Epithelial cell of esophagus (primary cell): ENCODE measurements at places on chromosomes 2 and 18.
A peak's percentile ranks its signal among the peaks of the same experiment; 100 is the strongest.

GRCh38 chr18:54125429-54125828 lies 99.0 kb downstream of the MBD2 start:
- no peak for DNase-seq

DNA sequence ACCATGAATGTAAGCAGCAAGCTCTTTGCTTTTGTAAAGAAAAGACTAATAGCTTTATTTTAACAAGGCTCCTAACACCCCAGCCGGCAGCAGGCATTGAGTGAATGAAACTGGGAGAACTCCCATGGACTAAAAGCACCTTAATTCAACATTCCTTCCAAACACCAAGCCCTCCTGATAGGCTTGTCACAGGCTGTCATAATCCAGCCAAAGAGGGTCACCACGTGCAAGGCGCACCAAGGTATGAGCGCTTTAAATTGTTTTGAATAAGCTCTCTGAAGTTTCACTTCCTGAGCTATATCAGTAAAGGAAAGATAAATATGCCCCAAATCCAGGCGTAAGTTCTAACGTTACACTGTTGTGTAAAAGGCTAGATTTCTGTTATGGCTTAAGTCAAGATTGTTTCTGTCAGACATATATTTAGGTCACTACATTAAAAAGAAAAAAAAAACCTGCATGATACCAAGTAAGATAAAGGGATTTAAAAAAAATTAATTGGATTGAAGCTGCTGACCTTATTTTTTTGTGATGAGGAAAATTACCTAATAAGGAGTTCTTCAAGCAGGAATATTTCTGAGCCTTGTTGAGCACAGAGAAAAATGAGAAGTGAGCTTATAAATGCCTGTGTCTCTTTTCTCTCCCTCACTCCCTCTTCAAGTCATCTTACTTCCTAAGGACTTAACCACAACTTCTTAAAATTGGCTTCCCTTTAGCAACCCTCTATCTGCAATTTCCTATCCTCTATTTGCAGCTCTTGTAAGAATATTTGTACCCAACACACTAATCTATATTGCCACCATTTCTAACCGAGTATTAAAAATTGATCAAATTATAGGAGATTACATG lies 136.1 kb upstream of the NRP2 start:
- no peak for DNase-seq

DNA sequence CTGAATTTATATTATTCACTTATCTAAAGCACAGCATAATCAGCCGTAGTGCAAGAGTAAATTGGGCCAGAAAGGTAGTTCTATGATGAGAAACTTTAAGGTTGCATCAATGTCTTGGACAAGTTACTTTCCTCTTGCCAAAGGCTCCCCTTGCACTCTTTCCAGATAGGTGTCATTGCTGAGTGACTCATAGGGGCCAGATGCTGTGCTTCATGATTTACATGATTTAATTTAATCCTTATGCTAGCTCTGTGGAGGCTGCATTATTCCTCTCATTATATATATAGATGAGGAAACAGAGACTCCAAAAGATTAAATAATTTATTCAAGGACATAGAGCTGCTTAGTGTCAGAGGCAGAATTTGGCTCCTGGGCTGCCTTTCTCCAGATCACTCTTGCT lies 5.0 kb downstream of the CFAP221 start:
- DNase-seq: peak; percentile 55

GRCh38 chr18:23587220-23587642 lies 925 bp upstream of the NPC1 start:
- DNase-seq: no peak

GRCh38 chr2:24824966-24825882 lies 32.0 kb downstream of the CENPO start:
- DNase-seq: peak; percentile 21

DNA sequence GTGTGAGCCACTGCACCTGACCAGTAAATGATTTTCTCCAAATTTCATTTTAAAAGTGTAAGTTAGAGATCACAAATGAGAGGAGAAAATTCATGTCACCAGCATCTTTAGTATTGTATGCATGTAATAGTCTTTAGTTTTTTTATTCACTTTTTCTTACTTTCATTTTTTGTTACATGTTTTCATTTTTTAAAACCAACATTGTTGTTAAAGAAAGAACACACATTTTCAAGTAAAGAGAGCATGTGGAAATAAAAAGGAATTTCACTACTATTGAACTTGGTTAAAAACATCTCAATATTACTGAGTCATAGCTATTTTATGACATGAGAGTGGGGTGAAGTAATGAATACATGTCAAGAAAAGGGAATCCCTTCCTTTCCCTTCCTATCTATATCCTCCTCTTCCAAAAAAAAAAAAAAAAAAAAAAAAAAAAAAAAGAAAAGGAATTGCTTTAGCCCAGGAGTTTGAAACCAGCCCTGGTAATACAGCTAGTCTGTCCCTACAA lies 29.1 kb upstream of the PMAIP1 start:
- DNase-seq: no peak

GRCh38 chr18:55811925-55812324 lies 223.9 kb upstream of the TCF4 start:
- DNase-seq: no peak

DNA sequence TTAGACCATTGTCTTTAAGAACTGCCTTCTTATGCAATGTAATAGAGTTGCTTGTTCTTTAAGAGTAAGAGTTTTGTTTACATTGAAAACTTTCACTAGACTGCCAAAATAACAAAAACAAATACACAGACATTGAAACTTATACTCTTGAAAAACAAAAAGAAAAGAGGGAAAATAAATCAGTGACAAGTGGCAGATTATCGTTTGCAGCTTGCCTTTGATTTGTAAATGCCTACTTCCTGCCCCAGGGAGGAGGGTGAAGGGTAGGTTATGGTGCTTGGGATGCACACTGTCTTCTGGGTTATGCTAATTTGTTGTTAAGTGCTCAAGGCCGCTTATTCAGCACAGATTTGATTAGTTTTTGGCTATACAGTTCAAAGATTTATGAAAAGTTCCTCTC lies 198.7 kb downstream of the TGIF1 start:
- no peak for DNase-seq

- DNase-seq: peak; percentile 2
These were observed 60.1 kb upstream of the PAX3 start for GRCh38 chr2:222358876-222359275.

DNA sequence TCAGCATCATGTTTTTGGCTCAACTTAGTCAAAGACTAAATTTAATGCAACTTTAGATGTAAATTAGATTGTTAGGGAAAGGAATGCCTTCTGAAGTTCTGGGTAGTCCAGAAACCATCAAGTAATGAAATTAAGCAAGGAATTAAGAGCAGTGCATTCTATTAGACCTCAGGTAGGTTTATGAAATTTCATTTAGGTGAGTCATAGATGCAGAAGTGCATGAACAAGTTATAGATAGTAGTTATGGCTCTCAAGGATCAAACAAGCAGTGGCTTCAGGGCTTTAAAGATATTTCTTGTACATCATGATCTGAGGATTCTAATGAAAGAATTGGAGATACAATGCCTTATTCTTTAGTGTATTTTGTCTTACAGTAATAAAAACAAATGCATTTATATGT lies 25.4 kb upstream of the SPOPL start:
- peak; percentile 55 for DNase-seq

GRCh38 chr2:30417253-30417652 lies 29.8 kb upstream of the LCLAT1 start:
- peak; percentile 8 for DNase-seq

GRCh38 chr2:174436351-174436750 lies 40.8 kb downstream of the SCRN3 start:
- DNase-seq: peak; percentile 36

DNA sequence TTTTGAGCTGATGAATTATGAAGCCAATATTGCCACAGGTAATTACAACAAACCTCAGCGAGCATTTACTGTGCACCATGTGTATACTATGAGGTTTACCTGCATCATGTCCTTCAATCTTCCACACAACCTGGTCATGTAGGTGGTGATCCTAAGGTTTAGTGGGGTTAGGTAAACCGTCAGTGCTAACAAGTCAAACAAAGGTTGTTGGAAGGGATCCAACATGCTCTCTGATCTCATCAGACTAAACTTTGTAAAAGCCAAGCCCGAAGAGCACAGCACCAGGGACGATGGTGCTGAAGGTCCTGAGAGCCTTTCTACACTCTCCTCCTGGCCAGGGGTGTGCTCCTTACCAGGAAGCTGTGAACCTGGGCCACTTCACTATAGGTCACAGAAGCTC lies 29.4 kb downstream of the SH3YL1 start:
- DNase-seq: no peak

GRCh38 chr2:12896318-12896982 lies 179.7 kb downstream of the TRIB2 start:
- no peak for DNase-seq

DNA sequence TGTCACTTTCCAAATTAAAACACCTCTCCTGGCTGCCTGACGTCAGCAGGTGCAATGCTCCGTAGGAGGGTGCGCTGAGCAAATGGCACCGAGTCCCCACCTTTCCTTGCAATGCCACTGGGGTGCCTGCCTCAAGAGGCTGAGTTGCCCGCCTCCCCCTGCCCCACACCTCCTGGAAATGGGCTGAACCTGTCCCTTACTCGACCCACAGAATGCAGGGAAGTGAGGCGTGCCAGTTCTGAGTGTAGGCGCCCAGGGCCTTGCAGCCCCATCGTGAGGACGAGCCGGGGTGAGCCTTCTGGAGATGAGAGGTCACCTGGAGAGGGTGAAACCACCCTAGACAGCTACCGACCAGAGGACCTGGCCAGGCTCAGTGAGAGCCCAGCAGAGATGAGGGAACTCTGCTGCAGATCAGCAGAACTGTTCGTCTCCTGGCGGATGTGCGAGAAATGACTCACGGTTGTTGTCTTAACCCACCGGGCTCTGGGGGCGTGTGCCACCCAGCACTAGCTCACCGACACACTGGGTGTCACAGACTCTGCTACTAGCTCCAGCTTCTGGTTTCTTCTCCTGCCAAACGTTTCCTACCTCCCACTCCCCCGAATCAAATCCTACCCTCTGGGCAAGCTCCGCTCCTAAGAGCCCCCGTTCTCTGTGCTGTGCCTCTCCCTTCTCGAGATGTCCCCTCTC lies 168.7 kb upstream of the HDAC4 start:
- no peak for DNase-seq

DNA sequence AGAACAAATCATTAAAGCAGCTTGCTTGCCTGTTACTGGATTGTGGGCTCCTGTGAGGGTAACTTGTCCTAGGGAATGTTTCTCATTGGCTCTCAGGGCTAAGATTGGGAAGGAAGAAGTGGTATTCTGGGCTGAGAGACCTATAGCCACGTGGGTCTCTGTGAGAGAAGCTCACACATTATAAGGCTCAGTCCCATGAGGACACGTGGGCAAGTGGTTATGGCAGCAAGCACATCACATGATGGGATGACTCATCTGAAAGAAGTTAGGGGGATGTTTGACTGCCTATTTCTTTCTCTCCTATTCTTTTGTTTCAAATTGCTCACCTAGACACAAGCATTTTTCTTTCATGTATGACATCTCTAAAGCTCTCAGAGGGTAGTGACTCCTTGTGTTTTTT lies 418.0 kb upstream of the ST6GAL2 start:
- DNase-seq: no peak

- no peak for DNase-seq
These were observed 89.9 kb upstream of the RANBP2 start for GRCh38 chr2:108629417-108629816.

- DNase-seq: no peak
These were observed 17.3 kb upstream of the IMPA2 start for GRCh38 chr18:11963991-11964484.

- no peak for DNase-seq
These were observed 26.3 kb downstream of the FOSL2 start for GRCh38 chr2:28419003-28419402.

DNA sequence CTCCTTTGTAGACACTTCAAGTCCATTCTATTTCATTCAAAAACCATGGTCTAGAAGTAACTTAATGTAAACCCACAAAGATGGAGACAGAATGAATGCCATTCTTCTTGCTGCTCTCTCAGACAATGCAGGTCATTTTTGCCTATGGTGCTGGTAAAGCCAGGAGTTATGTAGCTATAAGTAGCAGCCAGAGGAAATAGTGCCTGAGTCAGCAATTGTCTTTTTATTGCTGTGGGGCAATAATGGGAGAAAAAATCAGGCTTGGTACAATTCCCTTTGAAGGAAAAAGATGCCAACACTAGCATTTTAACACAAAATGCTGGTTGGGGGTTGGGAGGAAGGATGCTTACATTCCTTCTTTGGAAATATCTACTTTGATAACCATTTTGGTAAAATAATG lies 43.5 kb downstream of the SCN1A start:
- no peak for DNase-seq

GRCh38 chr2:220789961-220790360 lies 782.1 kb downstream of the EPHA4 start:
- DNase-seq: peak; percentile 86

- DNase-seq: no peak
These were observed 1626.3 kb upstream of the CELF4 start for GRCh38 chr18:39191931-39192330.

GRCh38 chr2:108253106-108253505 lies 13.3 kb downstream of the SULT1C3 start:
- no peak for DNase-seq

GRCh38 chr2:219001577-219002394 lies 8.6 kb upstream of the CRYBA2 start:
- peak; percentile 83 for DNase-seq

DNA sequence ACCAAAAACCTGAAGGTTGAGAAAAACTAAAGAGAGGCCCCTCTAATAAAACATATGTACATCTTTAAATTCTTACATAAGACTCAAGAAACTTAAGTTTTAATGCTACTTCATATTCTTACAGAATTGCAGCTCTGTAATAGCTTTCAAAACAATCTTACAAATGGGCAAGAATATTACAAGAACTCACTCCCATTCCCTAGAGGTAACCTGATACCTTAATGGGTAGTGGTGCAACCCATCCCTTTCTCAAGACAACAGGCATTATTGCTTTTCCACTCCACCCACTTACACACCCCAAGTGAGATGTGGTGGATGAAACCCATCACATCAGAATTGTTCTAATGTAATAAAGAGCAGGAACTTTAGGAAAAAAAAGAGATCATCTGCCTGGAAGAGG lies 103.7 kb downstream of the RBMS1 start:
- peak; percentile 74 for DNase-seq

GRCh38 chr2:9430316-9431293 lies 7.2 kb downstream of the CPSF3 start:
- peak; percentile 28 for DNase-seq

DNA sequence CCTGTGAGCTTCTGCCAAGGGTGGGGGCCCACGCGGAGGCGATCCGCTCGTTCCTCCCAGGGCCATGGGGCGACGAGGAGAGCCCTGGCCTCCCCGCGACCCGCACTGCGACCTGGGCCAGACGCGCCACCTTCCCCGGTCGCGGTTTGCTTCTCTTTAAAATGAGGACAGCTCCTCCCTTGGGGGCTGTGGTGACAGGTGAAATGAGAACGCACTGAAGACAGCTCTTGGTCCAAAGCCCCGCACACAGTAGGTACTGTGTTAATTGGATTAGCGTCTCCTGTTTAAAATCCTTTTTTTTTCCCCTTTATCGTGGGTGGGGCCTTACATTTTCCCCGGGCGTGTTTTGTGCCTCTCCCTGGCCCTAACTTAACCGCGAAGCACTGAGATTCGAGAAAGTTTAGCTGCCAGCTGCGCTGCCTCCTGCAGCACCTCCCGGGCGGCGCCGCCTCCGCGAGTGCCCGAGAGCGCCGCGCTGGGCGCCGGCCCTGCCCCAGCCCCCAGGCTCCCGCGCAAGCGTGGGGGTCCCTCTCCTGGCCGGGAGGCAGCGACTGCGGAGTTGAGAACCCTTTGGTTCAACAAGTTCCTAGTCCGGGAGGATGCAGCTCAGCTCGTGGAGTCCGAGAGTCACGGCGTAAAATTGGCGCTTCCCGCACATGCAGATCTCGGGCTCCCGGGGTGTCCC lies 1.1 kb downstream of the HPCAL1 start:
- DNase-seq: peak; percentile 44

- DNase-seq: peak; percentile 71
These were observed 3.7 kb upstream of the ESPNL start for GRCh38 chr2:238096311-238097011.
